ENCODE measurements at places on chromosomes 6 and 20.

DNA sequence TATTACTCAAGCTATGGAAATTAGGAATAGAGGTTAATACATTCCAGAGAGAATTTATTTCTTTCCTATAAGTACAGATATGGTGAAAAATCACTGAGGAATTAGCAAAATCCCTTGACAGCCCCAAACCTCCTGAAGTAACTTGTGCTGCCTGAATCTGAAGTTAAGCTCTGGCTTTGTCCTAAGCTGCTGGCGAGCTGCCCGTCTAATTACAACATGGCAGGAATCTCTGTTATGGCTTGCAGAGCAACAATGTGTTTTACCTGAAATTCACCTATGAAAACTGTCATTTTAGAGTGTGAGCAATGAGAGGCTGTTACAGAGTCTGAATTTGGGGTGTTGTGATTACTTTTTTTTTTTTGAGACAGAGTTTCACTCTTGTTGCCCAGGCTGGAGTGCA is 22.5 kb upstream of the IYD start:
- DNase-seq = no peak

DNA sequence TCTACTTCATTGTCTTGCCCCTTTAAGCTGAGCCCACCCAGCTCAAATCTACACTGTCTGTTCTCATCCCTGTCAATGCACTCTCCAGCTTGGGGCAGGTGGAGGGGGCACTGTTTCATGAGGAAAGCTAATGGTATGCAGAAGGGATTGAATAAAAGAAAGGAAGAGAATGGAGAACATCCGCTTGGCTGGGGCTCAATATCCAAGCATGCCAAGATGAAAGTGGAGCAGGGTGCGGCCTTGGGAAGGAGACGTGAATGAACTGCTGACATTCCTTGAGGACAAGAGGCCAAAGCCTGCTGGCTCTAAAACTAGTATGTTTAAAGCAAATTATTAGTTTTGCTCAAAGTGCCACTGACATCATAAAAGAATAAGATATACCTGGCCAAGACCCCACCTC is 24.2 kb downstream of the AKAP12 start:
- DNase-seq = no peak

DNA sequence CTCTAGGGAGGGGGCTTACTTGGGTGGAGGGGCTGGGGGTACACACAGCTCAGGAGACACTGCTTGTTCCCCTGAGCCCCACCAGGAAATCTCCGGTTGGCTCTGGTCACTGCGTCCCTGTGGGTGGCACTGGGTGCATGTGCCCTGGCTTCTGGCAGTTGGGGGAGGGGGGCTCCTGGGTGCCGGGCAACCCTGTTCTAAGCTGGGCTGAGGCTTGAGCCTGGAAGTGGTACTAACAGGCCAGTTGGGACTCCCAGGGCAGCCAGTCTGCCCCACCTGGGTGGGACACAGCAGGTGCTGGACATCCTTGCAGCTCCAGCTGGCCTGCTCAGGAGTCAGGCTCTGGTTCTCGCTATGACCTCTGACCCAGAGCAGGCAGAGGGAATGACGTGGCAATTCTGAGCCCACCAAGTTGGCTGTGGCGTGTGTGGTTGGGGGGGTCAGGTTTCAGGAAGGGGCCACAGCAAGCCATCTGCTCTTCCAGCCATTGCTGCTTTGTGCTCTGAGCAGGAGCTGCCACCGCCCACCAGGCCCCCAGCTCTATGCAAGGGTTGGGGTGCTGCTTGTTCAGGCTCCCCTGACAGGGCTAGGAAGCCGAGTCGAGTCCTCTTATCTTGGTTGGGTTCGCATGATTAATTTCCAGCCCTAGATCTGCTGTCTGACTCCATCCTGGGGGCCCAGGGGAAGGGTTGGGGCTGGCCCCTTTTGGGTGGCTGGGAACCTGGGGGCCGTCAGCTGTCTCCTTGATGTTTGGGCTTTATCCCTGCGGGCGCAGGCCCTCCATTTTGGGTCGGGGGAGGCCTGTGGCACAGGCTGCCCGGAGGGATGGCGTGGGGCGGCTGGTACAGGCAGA is 590 bp downstream of the C20orf204 start:
- DNase-seq = no peak

DNA sequence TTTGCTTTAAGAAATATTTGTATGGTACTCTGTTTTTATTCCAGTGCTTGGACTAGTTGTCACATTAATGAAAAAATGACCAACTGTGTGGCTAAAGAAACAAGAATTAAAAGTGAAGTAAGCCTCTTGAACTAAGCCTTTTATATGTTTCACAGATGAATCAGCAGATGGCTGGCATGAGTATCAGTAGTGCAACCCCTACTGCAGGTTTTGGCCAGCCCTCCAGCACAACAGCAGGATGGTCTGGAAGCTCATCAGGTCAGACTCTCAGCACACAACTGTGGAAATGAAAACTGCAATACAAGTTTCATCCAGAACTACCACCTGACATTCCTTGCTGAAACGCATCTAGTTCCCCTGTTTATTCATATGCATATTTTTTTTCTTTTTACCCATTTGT is 96.8 kb downstream of the B3GAT2 start:
- DNase-seq = no peak

All from ureter (tissue), 1 donor.